Uterus (tissue), 4 donors: ENCODE measurements at places on chromosomes 5 and 9. TPM values are rescaled to one million over a fixed set of nuclear protein-coding genes. Genes with fewer than 3 reads are reported as not detected.

DNA sequence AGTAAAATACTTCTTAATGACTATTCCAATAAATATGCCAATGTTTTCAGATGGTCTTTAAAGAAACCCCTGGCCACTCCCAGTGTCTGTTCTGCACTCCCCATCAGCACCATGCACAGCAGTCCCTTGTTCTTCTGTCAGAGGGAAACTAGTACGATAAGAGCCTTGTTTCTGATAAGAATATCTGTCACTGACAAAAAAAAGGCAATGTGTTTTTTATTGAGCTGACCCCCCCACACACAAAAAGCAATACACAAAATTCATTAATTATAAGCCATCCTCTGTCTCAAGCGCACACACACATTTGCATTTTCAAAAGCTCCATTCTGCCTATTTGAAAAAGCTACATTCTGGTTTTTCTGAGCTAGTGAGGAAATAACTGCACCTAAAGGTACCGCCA, 119.1 kb downstream of the ENC1 start:
- no peaks in the 10 kb centered on the region for H3K27me3 ChIP-seq
- H3K36me3 ChIP-seq, result no peaks in the 10 kb centered on the region
- no peak overlapping the region for H3K4me3 ChIP-seq
- H3K27ac ChIP-seq, result no peak overlapping the region
- H3K4me1 ChIP-seq, result no peaks in the 10 kb centered on the region
- DNase-seq, result no peak

GRCh38 chr5:94910721-94911120, 292.3 kb downstream of the SLF1 start:
- no peaks in the 10 kb centered on the region for H3K27me3 ChIP-seq
- no peak for DNase-seq
- H3K36me3 ChIP-seq, result no peaks in the 10 kb centered on the region
- no peak overlapping the region for H3K27ac ChIP-seq
- no peak overlapping the region for H3K4me3 ChIP-seq
- no peaks in the 10 kb centered on the region for H3K4me1 ChIP-seq

DNA sequence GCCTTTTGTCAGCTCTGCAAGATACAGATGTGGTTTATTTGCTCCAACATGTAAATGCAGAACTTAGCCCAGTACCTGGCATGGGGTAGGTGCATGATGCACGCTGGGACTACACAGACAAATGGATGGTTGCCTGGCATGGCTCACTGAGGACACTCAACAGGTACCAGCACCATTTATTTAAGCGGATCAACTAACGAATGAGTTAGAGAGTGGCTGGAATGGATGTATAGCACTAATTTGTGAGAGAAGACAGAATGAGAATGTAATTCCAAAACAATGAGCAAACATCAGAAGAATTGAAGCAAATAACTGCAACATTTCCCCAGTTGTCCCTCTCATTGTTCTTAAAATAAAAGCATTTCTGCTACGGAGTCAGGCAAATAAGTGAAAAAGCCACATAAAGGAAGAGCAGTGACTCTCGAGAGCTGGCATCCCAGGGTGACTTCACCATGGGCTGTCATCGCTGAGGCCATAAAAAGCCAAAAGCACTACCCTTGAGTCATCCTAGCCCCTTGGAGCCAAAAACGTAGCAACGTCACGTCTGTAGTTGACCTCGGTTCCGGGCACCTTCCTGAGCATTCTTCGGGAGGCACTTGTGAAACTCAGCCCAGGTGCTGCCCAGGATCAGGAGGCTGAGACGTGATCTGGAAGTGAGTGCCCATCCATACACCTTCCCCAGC, 290.3 kb downstream of the NSG2 start:
- H3K36me3 ChIP-seq, result no peaks in the 10 kb centered on the region
- H3K4me1 ChIP-seq, result no peaks in the 10 kb centered on the region
- H3K27ac ChIP-seq, result no peak overlapping the region
- no peak overlapping the region for H3K4me3 ChIP-seq

DNA sequence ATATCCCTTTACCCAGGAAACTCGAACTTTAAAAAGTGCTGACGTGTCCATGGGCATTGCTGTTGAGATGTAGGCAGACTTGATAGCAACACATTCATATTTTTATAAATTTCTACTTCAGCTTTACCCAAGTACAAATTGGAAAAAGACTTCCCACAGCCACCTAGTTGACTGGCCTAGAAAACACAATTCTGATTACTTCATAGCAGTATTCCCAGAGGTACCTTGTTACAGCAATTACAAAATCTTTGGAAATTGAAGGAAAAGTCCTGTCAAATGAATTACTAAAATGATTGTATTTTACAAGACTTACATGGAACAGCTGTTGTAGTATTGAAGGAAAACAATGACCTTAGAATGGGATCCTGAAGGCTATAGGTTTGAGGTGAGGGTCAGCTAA, 130.7 kb upstream of the NREP start:
- H3K27ac ChIP-seq, result no peak overlapping the region
- no peaks in the 10 kb centered on the region for H3K4me1 ChIP-seq
- H3K4me3 ChIP-seq, result no peak overlapping the region
- H3K36me3 ChIP-seq, result no peaks in the 10 kb centered on the region
- no peak for DNase-seq
- H3K27me3 ChIP-seq, result no peaks in the 10 kb centered on the region

DNA sequence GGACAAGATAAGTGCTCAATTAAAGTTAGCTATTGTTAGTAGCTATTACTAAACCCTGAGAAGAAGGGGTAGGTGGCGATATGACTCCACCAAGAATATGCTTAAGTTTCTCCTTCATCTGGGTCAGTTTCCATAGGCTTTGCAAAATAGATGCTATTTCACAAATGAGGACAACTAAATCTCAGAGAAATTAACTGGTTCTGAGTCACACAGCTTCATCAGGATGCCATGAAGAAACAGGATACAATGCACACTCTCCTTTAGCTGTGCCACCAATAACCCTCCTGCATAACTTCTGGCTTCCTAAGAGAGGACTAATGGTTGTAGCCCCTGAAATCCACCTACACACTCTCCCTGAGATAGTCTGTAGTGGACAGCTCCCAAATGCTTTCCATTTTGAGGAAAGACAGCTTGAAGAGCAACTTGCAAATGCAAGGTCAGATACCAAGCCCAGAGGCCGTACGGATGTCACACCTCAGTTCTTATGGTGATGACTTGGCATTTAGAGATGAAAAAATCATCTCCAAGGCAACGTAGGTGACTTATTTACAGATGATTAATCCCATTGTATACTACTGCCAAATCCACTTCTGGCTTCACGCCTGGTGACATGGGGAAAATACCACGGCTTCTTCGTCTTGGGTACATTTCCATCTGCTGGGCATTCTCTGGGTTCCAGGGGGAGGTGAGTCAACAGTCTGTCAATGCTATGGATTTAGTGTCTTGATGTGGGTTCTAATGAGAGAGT, 251.4 kb upstream of the IL12B start:
- no peaks in the 10 kb centered on the region for H3K27me3 ChIP-seq
- no peak overlapping the region for H3K27ac ChIP-seq
- H3K4me1 ChIP-seq, result no peaks in the 10 kb centered on the region
- H3K36me3 ChIP-seq, result no peaks in the 10 kb centered on the region

GRCh38 chr5:66223637-66224036, 79.5 kb downstream of the SREK1 start:
- H3K4me1 ChIP-seq, result no peaks in the 10 kb centered on the region
- H3K27me3 ChIP-seq, result no peaks in the 10 kb centered on the region
- H3K36me3 ChIP-seq, result no peaks in the 10 kb centered on the region
- peak; percentile 49 for DNase-seq
- no peak overlapping the region for H3K4me3 ChIP-seq

GRCh38 chr5:105617436-105618215, 2053.1 kb downstream of the EFNA5 start:
- no peaks in the 10 kb centered on the region for H3K27me3 ChIP-seq
- H3K4me1 ChIP-seq, result no peaks in the 10 kb centered on the region
- H3K36me3 ChIP-seq, result no peaks in the 10 kb centered on the region

Gene SCGB3A2
- not detected for total RNA-seq

Gene LIX1
- total RNA-seq, result 3.9 TPM

Gene MYMK
- total RNA-seq, result not detected

Gene PKD2L2
- not detected for total RNA-seq

Gene ADAMTS13
- total RNA-seq, result 4.9 TPM
